Ascending aorta (tissue), 2 donors: ENCODE measurements at places on chromosomes 7 and 10.

DNA sequence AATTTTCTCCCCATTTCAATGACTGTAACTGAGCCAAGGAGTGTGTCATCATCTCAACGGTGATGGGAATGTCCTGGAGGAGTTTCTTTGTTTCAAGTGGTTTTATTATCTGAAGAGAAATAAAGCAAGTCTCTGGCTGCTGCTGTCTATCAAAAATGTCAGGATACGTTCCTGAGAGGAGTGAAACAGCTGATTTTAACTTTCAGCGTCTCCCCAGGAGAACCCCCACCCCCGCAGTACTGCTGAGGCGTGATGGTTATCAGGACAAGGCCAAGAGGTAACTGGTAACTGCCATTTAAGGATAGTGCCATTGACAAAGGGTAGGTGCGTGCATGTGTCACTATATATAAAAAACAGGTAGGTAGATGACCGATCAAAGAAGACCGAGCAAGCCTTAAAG, 70.3 kb upstream of the LRGUK start:
- DNase-seq = no peak

GRCh38 chr10:95214793-95215192, 20.8 kb downstream of the ACSM6 start:
- no peak for DNase-seq

DNA sequence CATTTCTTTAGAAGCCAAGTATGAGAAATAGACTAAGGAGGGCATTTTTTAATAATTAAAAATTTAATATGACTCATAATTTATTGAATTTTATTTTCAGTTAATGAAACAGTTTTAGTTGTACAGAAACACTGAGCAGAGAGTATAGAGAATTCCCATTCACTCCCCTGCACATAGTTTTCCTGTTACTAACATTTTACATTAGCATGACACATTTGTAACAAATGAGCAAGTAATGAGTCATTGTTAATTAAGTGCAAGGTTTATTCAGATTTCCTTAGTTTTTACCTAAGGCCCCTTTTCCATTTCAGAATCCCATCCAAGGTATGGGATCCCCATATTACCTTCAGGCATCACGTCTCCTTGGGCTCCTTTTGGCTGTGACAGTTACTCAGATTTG, 271.5 kb upstream of the FZD8 start:
- no peak for DNase-seq

- no peak for DNase-seq
Observed at GRCh38 chr7:117285826-117286225, 37.0 kb downstream of the WNT2 start.

- DNase-seq = no peak
Observed at GRCh38 chr7:106092204-106092603, 19.9 kb downstream of the SYPL1 start.

- DNase-seq = no peak
Observed at GRCh38 chr7:104408371-104408770, 80.0 kb downstream of the LHFPL3 start.
